ENCODE measurements at places on chromosomes 7 and 10.

DNA sequence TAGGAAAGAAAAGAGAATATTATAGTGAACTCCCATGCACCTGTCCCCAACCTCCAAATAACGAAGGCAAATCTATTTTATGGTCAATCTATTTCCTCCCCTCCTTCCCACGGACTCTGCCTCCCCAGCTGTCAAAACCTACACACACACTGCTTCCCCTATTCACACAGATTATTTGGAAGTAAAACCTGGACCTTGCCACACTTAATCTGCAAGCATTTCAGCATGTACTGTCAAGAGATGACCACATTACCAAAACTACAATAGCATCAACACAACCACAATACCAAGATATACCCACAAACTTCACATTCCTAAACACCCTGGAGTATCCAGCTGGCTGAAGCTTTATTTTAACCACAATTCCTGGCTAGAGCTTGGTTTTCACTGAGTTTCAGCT, 27.8 kb upstream of the KCNK18 start:
- no peak for DNase-seq

GRCh38 chr7:44797329-44798258, 1.1 kb downstream of the PPIA start:
- DNase-seq, result peak; percentile 90

GRCh38 chr10:110947061-110947595, 27.7 kb downstream of the SHOC2 start:
- DNase-seq, result no peak

GRCh38 chr7:154690411-154690810, 312.5 kb downstream of the PAXIP1 start:
- DNase-seq, result no peak

Data from Caco-2 (cell line).